ENCODE measurements at places on chromosomes 11 and 22. TPM values are rescaled to one million over a fixed set of nuclear protein-coding genes. Genes with fewer than 3 reads are reported as not detected.
A peak's percentile ranks its signal among the peaks of the same experiment; 100 is the strongest.

NPAS4 gene
- total RNA-seq = 0.18 TPM

LDLRAD3 gene
- 15.0 TPM for total RNA-seq

KRTAP5-11 gene
- total RNA-seq = not detected

MEI1 gene
- not detected for total RNA-seq

SERHL2 gene
- 1.4 TPM for total RNA-seq

KRTAP5-1 gene
- not detected for total RNA-seq

DNA sequence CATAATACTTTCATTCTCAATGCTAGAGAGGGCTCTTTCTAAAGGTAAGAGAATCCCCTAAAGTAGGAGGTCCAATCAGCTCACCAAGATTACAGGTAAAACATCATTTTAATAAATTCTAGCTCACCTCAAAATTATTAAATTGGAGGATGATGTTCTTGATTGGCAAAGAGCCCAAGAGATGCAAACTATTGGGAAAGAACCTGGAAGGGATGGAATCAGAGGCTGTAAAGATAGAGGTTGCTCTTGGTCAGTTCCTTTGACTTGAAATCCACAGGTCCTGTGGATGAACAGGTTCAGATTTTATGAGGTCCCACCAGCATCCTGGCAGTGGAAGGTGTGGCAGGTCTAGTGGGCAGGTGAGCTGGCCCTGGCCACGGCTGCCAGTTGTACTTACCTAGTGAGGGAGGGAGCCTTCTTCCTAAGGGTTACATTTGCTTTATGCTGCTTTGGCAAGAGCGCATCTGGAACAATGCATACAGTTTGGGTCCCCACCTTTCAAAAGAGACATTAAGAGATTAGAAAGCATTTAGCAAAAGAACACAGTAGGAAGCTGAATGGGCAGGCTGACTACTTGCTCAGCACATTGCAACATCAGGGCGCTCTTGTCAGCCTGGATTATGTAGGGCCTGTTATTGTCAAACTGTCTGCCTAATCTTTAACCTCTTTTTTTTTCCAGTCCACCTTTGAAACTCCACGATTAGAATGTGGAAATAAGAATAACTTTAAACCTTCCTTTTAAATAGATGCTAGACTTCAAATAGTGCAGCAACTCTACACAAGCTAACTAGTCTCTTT lies 97.0 kb downstream of the RDX start:
- no peak for DNase-seq
- no peak overlapping the region for H3K27ac ChIP-seq
- no peak overlapping the region for H3K4me3 ChIP-seq
- H3K27me3 ChIP-seq = no peaks in the 10 kb centered on the region

- H3K36me3 ChIP-seq = peaks cover 30% of the 10 kb centered on the region
- no peak overlapping the region for H3K4me3 ChIP-seq
- no peaks in the 10 kb centered on the region for H3K27me3 ChIP-seq
- no peak overlapping the region for H3K27ac ChIP-seq
These were observed 13.6 kb downstream of the POLR2F start for GRCh38 chr22:37967147-37967546.

DNA sequence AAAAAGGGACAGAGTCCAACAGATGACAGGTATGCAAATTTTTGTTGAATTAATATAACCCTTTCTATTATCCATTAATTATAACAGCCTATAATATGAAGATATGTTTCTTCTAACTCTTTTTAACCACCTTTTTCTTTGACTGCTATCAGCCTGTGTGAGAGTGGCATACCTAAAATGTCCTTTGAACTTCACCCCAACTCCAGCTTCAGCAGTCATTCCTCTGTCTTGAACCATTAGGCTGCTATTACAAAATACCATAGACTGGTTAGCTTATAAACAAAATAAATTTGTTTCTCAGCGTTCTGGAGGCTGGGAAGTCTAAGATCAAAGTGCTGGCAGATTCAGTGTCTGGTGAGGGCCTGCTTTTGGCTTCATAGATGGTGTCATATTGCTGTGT lies 564.6 kb upstream of the FAT3 start:
- no peaks in the 10 kb centered on the region for H3K36me3 ChIP-seq
- H3K27me3 ChIP-seq = no peaks in the 10 kb centered on the region
- no peaks in the 10 kb centered on the region for H3K4me1 ChIP-seq
- no peak overlapping the region for H3K27ac ChIP-seq

DNA sequence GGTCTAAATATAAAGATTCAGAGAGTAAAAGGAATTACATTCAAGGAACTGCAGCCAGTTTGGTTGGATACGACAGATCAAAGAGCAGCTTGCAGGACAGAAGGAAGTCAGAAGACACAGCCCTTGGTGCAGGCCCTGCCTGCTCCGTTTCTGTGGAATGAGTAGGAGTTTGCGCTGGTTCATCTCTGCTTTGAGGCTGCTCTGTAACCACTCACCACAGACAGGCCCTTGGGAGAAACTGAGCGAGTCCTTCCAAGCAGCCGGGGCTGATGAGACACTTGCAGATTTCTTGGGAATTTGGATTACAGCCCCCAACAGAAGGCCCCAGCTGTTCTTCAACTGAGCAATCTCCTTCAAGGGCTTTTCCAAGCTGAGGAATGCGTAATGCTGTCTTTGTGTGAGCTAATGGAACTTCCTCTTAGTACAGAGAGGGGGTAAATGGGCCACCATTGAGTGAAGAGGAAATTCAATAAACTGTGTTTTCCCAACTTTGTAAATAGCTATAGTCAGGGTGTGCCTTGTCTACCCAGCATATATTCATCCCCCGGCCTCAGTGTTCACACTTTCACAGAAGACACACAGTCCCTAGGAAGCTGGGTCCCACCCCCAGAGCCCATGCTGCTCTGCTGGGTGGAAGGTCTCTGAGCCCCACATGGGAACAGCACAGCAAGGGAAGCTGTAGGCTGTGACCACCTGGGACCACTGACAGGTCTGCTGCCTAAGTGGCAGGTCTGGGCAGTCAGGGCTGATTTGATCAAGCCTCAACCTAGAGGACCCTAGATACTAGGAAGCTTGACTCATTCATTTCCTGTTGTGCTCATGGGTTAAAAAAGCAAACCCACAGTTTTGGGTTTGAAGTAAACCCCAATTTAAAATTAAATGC lies 16.6 kb downstream of the IL10RA start:
- H3K36me3 ChIP-seq = no peaks in the 10 kb centered on the region
- no peak overlapping the region for H3K4me3 ChIP-seq
- H3K27me3 ChIP-seq = peaks cover 4% of the 10 kb centered on the region
- no peaks in the 10 kb centered on the region for H3K4me1 ChIP-seq
- no peak overlapping the region for H3K27ac ChIP-seq

DNA sequence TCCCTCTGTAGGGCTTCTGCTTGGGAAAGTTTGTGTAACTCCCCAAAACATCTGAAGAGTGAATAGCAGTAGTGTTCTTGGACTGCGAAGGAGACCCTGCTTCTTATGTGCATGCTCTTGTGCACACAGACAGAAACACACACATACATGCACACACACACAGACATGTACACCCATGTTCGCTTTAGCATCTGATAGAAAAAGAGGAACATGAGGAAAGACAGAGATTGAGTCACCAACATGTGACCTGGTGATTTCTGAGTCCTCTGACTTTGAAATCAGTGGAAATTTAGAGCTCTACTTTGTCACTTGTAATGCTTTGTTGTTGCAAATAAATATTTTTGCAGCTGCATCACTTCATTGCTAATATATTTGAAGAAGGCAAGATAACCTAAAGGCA lies 23.8 kb downstream of the CD44 start:
- DNase-seq = no peak
- H3K36me3 ChIP-seq = no peaks in the 10 kb centered on the region
- peaks cover 90% of the 10 kb centered on the region for H3K4me1 ChIP-seq
- H3K4me3 ChIP-seq = no peak overlapping the region

DNA sequence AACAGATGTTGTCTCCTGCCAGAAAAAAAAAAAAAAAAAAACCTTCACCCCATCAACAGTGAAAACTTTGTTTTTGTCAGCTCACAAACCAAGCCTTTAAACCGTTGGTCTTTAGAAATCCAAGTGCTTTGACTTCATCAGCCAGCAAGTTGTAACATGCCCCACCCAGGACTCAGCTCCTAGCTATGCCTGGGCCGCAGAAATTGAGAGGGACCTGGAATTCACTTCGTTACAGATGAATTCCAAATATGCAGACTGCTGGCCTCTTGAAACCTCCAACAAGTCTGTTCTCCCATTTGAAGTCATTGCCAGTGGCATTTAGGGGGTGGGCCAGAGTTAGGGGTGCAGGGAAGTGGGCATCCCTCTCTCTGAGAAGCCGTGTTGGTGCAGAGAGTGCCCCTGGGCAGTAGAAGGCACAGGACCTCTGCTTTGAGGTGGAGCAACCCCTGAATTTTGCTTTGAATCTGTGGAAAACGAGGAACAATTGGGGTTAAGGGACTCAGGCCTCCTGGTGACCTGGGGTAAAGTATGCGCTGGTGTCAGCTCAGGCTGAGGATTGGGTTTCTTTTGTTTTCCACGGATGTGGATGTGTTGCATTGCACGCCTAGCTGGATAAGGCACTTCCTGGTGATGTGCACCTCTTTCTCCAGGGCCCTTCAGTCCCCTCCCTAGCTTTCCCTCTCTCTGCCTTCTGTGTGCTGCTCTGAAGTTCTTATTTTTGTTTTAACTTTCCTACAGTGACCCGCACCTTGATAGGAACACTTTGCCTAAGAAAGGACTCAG lies 109.5 kb downstream of the DBX1 start:
- peaks cover 62% of the 10 kb centered on the region for H3K4me1 ChIP-seq
- no peaks in the 10 kb centered on the region for H3K27me3 ChIP-seq
- no peak for DNase-seq
- H3K27ac ChIP-seq = peak overlapping the region; percentile 70

DNA sequence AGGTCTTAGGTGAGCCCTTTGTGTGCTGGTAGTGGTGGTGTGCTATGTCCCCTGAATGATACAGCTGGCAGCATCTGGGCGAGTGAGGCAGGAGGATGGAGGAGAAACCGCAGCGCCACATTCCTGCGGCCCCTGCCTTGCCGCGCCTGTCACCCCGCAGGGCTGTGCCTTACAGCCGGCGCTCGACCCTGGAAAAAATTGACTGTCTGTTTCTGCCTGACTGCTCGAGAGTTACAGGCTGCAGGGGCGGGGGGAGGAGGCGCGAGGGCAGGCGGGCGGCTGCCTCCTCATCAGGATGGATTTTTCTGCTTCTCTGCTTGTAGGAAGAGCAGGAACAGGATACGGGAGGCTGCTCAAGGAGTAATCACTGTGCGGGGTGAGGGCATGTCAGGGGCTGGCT lies 443.4 kb downstream of the MIAT start:
- H3K36me3 ChIP-seq = no peaks in the 10 kb centered on the region
- H3K4me1 ChIP-seq = peaks cover 72% of the 10 kb centered on the region
- H3K4me3 ChIP-seq = peak overlapping the region; percentile 49

- H3K4me3 ChIP-seq = no peak overlapping the region
- no peak for DNase-seq
- H3K4me1 ChIP-seq = no peaks in the 10 kb centered on the region
- H3K36me3 ChIP-seq = no peaks in the 10 kb centered on the region
- H3K27ac ChIP-seq = no peak overlapping the region
These were observed 34.5 kb upstream of the RTL6 start for GRCh38 chr22:44532552-44532951.

GRCh38 chr11:73342633-73343032 lies 33.6 kb upstream of the RELT start:
- no peaks in the 10 kb centered on the region for H3K27me3 ChIP-seq
- no peak overlapping the region for H3K27ac ChIP-seq
- H3K4me1 ChIP-seq = peaks cover 26% of the 10 kb centered on the region
- no peak for DNase-seq
- peaks cover 2% of the 10 kb centered on the region for H3K36me3 ChIP-seq

DNA sequence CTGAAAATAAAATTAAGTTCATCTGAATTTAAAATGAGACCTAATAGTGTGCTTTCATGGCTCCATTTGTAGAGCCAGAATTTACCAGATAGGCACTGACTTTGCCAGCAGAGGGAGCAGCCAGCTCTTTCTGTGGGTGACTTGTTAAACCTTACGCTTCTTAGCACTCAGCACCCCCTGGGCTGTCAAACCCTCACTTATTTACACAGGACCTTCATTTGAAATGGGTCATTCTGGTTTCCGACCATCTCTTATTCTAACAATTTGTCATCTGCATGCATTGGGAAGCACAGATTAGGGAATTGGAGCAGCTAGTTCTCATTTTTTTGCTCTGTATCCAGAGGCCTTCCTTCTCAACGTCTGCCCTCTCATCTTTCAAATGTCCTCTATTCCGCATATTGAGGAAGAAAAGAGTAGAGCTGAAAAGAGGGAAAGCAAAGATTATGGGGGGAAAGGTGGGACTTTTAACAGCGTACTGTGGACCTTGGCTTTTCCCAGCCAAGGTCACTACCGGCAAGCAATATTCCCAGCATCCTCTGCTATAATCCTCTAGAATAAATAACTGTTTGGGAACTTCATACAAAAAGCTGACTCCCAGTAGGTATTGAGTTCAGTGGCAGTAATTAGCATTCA lies 3.1 kb downstream of the ASRGL1 start:
- no peak for DNase-seq
- peaks cover 6% of the 10 kb centered on the region for H3K4me1 ChIP-seq
- H3K4me3 ChIP-seq = no peak overlapping the region
- H3K27ac ChIP-seq = no peak overlapping the region

GRCh38 chr11:35324981-35325380 lies 94.4 kb downstream of the SLC1A2 start:
- no peak overlapping the region for H3K27ac ChIP-seq
- no peak for DNase-seq
- no peaks in the 10 kb centered on the region for H3K27me3 ChIP-seq
- H3K4me3 ChIP-seq = no peak overlapping the region
- peaks cover 14% of the 10 kb centered on the region for H3K4me1 ChIP-seq

DNA sequence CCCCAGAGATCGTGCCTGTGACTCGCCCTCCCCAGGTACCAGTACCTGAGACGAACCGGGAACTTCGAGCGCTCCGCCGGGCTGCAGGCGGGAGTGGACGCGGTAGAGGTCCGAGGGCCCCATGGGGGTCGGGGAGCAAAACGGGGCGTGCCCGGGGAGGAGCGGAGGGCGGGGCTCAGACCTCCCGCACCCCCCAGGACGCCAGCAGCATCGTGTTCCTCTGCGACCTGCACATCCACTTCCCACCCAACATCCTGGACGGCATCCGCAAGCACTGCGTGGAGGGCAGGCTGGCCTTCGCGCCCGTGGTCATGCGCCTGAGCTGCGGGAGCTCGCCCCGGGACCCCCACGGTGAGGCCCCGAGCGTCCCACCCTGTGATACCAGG lies 10.8 kb downstream of the B4GALNT4 start:
- H3K27me3 ChIP-seq = no peaks in the 10 kb centered on the region
- H3K4me1 ChIP-seq = no peaks in the 10 kb centered on the region
- no peak for DNase-seq
- peaks cover 21% of the 10 kb centered on the region for H3K36me3 ChIP-seq
- no peak overlapping the region for H3K27ac ChIP-seq

DNA sequence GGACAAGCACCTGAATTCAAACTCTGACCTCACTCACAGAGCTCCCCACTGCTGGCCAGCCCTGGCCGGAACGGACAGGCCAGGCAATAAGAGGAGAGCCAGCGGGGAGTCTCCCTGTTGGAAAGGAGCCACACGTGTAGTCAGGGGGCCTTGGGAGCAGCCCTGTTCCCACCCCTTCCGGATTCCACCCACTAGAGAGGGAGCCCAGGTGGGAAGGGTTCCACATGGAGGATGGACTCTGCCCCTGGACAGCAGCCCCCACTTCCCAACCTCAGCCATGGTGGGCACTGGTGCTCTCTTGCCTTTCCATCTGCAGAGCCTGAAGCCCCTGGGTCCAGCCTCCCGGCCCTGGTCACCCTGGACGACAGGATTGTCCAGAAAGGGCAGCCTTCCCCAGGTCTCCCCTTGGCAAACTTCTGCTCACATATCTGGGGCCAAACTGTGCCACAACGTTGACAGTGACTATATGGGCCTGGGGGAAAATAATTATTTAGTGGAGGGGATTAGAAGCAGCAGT lies 7.5 kb upstream of the APOBEC3A start:
- DNase-seq = no peak
- no peak overlapping the region for H3K27ac ChIP-seq
- H3K4me1 ChIP-seq = no peaks in the 10 kb centered on the region
- no peaks in the 10 kb centered on the region for H3K36me3 ChIP-seq
- H3K27me3 ChIP-seq = peaks cover 74% of the 10 kb centered on the region
- H3K4me3 ChIP-seq = no peak overlapping the region

Measured in osteocyte (in vitro differentiated cells).